ENCODE measurements at places on chromosomes 7 and 10.

- peak; percentile 79 for DNase-seq
Observed at GRCh38 chr10:99845837-99846382, 63.5 kb downstream of the ABCC2 start.

GRCh38 chr7:151249034-151249731 lies 689 bp upstream of the SMARCD3 start:
- DNase-seq, result peak; percentile 46

GRCh38 chr7:155709453-155709852 lies 65.0 kb downstream of the RBM33 start:
- no peak for DNase-seq

DNA sequence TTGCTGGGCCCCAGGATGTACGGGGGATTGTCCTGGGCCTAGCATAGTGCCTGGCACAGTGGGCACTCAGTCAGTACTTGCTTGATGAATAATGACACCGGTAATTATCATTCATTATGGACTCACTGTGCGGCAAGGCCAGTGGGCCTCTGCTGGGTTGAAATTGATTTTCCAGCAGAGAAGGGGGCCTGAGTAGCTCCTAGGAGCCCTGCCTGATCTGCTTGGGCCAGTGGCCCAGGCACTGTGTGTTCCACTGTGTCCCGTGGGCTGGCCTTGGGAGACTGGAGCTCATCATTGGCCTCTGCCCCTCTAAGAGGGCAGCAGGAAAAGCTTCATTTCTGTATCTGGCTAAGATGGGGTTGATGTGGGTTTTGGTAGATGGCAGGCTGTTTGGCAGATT lies 1.4 kb downstream of the CHST3 start:
- DNase-seq, result no peak

GRCh38 chr10:70145666-70146488 lies 623 bp downstream of the TYSND1 start:
- peak; percentile 85 for DNase-seq

- DNase-seq, result no peak
Observed at GRCh38 chr7:145696071-145696470, 420.5 kb upstream of the CNTNAP2 start.

- DNase-seq, result no peak
Observed at GRCh38 chr7:157662981-157663716, 326.3 kb downstream of the DNAJB6 start.

DNA sequence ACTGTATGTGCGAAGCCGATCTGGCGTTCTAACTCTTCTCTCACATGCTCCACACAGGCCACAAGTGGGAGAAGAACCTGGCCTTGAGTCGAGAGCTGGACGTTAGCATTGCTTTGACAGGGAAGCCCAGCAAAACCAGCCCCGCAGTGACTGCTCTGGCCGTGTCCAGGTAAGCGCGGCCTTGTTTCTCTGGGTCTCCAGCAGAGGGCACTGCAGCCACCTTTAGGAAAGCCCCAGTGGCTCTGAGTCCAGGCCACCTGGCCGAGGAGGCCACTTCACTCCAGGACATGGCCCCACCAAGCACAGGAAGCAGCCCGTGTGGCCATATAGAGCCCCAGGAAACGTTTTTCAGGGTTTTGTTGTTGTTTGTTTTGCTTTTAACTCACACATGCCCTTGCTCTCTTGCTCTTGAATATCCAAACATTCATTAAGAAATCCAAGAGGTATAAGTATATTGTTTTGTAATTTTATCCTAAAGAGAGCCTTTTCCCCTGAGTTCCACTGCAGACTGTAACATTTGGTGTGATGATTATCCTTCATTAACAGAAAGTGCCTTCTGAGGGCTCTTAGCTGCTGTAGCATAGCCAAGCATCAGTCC lies 41.8 kb upstream of the LRRC18 start:
- DNase-seq, result peak; percentile 58

- DNase-seq, result no peak
Observed at GRCh38 chr7:76310102-76310957, 7.9 kb downstream of the HSPB1 start.

GRCh38 chr7:151007469-151007898 lies 16.7 kb downstream of the NOS3 start:
- no peak for DNase-seq

GRCh38 chr7:43531700-43532099 lies 51.2 kb upstream of the STK17A start:
- DNase-seq, result no peak

DNA sequence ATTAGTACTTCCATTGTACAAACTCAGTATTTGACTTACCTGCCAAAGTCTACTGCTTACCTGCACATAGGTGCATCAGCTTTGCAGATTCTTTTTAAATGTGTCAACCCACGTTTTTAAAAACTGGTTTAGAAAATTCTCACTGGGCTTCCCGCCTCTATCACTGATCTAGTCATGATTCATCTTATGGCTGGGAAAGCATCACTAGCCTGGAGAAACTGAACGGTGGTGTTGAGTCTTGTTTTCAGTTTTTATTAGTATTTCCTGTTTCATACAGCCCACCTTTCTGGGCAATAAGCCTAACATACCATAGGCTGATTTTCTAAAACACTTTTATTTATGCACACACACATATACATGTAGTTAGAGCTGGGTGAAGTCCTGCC lies 19.7 kb downstream of the DOCK1 start:
- DNase-seq, result no peak

GRCh38 chr10:127119936-127120335 lies 76.5 kb downstream of the INSYN2A start:
- no peak for DNase-seq

- DNase-seq, result no peak
Observed at GRCh38 chr10:89582022-89582421, 46.6 kb upstream of the SLC16A12 start.

- no peak for DNase-seq
Observed at GRCh38 chr7:129150199-129150996, 5.9 kb downstream of the TSPAN33 start.

- DNase-seq, result no peak
Observed at GRCh38 chr10:69315100-69315542, 36.8 kb downstream of the HK1 start.

DNA sequence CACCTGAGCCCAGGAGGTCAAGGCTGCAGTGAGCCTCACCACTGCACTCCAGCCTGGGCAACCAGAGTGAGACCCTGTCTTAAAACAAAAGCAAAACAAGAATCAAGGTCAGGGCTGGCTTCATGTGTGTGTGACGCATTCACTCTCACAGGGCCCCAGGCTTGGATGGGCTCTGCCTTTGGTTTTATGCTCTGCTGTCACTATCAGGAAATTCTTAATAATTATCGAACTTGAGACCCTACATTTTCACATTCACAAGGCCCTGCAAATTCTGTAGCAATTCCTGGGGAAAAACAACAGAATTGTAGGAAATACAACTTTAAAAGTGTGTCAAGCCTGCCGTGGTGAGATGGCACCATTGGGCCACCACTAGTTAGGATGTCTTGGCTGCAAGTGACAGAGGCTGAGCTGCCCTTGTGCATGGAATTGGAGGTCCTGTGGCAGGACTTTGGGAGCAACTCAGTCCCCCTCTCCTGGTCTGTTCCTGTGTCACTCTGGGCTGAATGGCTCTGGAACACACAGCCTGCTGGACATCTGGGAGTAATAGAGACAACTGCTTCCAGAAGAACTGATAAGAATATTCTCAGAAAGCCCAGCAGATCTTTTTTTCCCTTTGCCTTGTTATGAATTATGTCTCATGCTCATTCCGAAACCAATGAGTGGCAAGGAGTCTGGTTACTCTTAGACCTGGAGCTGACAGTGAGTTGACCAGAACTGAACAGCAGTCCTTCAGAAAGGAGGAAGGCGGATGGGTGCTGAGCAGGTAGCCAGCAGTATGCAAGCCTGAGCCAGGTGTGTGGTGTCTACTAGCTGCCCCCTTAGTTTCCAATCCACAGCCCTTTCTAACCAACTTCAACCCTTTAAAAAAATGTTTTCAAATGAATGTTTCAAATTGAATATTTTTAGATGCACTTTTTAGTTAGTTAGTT lies 3.6 kb downstream of the UBE2D4 start:
- no peak for DNase-seq

GRCh38 chr10:93352638-93353383 lies 129.3 kb downstream of the MYOF start:
- no peak for DNase-seq

DNA sequence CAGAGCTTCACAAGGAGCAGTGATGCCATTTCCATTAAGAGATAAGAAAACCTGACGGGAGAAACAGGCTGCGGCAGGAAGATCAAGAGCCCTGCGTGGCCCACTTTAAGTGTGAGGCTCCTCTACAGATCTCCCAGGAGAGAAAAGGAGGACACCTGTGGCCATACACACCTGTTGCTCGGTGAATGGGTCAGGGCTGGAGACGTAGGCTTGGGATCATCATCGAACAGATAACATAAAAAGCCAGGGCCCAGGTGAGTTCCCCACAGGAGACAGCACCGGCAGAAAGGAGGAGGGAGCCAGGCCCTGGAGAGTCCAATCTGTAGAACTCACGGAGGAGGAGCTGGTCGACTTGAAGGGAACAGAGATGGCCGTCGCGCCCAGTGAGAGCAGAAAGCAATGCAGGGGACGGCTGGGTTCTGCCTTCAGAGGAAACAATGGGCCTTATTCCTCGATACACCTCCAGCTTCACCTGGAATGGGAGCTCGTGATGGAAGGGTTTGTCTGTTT lies 556.8 kb downstream of the DNAJB6 start:
- DNase-seq, result no peak

DNA sequence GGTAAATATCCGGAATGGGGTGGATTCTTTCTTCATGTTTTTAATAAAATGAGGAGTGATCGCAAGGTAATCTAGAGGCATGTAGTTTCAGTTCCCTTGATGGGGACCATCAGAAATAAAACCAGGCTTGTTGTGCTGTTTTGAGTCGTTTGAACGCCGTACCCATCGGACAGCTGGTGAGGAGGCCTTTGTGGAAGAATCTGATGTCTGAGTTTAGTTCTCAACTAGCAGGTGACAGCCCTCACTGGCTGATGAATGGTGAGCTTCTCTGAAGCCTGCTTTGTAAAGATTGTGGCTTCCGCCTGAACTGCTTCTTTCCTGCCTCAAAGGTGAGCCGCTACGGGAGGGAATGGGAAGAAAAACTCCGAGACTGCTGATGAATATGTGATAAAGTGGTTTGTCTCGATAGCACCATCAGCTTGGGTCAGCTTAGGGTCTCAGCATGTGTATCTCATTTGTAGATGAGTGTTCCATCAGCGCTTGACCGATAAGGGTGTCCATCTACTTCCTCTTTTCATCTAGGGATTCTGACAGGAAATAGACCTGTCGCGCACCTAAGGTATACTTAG lies 977 bp downstream of the TMEM248 start:
- peak; percentile 58 for DNase-seq

GRCh38 chr10:23280419-23281043 lies 64.1 kb downstream of the C10orf67 start:
- no peak for DNase-seq

DNA sequence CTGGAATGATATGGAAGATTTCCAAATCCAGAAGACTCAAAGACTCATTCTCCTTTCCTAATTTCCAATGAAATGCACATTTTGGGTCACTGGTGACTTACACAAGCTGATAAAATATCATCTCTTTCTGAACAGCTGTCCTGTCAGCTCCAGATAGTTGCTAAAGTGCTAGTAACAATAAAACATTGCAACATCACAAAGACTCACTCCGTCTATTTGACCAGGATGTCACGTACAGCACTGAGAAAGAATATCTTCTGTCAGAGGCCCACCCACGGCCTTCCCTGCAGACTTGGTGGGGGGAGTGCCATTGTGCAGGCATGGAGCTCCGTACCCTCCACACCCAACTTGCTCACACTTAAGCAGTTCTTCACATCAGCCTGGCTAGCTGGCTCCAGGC lies 78.9 kb upstream of the EGR2 start:
- no peak for DNase-seq

- DNase-seq, result peak; percentile 57
Observed at GRCh38 chr10:124636271-124636995, 107.7 kb downstream of the FAM53B start.

GRCh38 chr7:22429386-22429785 lies 70.6 kb downstream of the STEAP1B start:
- no peak for DNase-seq

- DNase-seq, result no peak
Observed at GRCh38 chr7:14596421-14596820, 306.1 kb downstream of the DGKB start.

DNA sequence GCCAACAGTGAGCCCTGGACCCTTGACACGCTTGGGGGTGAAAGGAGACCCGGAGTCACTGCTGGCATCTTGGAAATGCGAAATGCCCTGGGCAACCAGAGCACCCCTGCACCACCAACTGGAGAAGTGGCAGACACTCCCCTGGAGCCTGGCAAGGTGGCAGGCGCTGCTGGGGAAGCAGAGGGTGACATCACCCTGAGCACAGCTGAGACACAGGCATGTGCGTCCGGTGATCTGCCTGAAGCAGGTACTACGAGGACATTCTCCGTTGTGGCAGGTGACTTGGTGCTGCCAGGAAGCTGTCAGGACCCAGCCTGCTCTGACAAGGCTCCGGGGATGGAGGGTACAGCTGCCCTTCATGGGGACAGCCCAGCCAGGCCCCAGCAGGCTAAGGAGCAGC lies 98.5 kb downstream of the TACC2 start:
- no peak for DNase-seq

GRCh38 chr10:88508796-88509195 lies 74.3 kb downstream of the RNLS start:
- DNase-seq, result no peak

- DNase-seq, result no peak
Observed at GRCh38 chr7:36066343-36066664, 86.8 kb upstream of the EEPD1 start.

- no peak for DNase-seq
Observed at GRCh38 chr7:90520484-90520883, 51.0 kb downstream of the PTTG1IP2 start.

DNA sequence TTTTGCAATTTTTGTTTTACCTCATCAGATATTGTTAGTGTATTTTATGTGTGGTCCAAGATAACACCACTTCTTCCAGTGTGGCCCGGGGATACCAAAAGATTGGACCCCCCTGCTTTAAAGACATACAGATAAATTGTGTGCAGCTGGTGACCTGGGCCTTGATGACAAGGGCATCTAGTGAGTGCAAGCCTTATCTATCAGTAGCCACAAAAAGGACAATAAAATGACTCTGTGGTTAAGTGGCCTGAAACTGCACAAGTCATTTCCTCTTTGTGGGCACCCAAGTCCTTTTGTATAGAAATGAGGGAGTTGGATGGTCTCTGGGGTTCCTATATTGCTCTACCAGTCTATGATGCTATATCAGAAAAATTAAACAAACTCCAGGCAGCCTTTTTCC lies 98.1 kb downstream of the PARD3 start:
- no peak for DNase-seq

DNA sequence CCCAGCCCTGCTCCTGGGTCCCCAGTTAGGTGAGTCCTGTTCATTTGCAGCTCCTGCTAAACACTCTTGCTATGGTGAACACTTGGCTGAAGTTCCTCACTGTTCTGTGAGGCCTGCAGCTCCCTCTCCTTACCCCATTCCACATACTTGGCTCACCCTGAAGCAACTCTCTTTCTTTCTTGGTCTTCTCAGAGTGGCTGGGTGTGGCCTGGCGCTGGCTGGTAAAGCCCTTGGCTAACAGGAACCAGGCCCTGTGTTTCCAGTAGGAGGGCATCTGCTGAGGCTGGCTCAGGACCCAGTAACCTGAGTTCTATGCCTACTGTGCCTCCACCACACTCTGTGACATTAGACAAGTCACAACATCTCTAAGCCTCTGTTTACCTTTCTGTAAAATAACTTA lies 53.1 kb upstream of the COL13A1 start:
- no peak for DNase-seq

GRCh38 chr10:17506856-17507471 lies 52.6 kb upstream of the ST8SIA6 start:
- DNase-seq, result no peak
